Activated naive CD4-positive, alpha-beta T cell treated with anti-CD3 and anti-CD28 coated beads for 36 hours (primary cell): ENCODE measurements at places on chromosomes 5 and 9. TPM values are rescaled to one million over a fixed set of nuclear protein-coding genes. Genes with fewer than 3 reads are reported as not detected.

Gene DRD1
- not detected for total RNA-seq

Gene RGS3
- total RNA-seq = 11.9 TPM

Gene ELAVL2
- not detected for total RNA-seq

Gene SLC34A1
- not detected for total RNA-seq

Gene PLEKHG4B
- total RNA-seq = not detected

Gene PKN3
- total RNA-seq = 7.3 TPM

- no peaks in the 10 kb centered on the region for H3K27me3 ChIP-seq
- no peak overlapping the region for H3K4me3 ChIP-seq
- no peak overlapping the region for H3K27ac ChIP-seq
- H3K4me1 ChIP-seq = peaks cover 28% of the 10 kb centered on the region
Measured at GRCh38 chr5:139637438-139638089, 10.6 kb upstream of the CXXC5 start.

- no peak overlapping the region for H3K27ac ChIP-seq
- no peak overlapping the region for H3K4me3 ChIP-seq
- peaks cover 10% of the 10 kb centered on the region for H3K27me3 ChIP-seq
- no peaks in the 10 kb centered on the region for H3K4me1 ChIP-seq
- DNase-seq = no peak
- no peaks in the 10 kb centered on the region for H3K36me3 ChIP-seq
Measured at GRCh38 chr5:71892641-71893365, 173.7 kb downstream of the CARTPT start.

DNA sequence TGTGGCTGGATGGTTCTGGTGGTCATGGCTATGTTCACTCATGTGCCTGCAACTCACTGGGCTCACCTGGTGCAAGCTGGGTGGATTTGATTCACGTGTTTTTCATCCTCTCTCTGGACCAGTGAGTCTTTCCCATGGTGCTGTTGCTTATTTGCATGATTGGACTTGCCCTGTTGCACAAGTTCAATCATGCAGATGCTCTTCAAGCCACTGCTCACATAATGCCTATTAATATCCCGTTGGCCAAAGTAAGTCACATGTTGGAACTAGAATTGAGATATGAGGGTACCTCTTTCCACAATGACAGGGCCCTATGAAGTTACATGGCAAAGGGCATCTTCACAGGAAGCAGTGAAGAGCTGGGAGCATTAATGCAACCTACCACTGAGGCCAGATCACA lies 26.5 kb upstream of the MROH2B start:
- H3K4me3 ChIP-seq = no peak overlapping the region
- no peaks in the 10 kb centered on the region for H3K27me3 ChIP-seq
- no peaks in the 10 kb centered on the region for H3K36me3 ChIP-seq
- no peaks in the 10 kb centered on the region for H3K4me1 ChIP-seq
- no peak overlapping the region for H3K27ac ChIP-seq
- DNase-seq = no peak

DNA sequence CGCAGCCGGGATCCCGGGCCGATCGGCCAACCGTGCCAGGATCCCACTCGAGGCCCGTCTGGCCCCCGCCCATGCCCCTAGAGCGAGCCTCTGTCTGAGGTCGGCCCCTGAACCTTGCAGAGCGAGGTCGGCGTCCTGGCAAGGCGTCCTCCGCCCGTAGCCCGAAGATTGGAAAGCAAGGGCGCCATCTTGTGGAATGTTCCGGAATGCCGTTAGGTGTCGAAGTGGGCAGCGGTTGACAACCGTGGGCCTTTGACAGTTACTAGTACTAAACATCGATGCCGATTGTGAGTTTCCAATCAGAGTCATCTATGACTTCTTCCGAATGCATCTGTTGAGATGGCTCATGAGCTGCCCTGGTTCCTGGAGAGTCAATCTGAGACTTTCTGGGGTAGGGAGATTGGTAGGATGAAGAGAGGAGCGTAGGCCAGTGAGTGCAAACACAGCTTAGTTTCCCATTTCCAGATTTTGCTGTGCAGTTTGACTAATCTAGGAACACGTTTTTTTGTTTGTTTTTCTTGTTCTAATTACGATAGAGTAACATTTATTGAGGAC lies 923 bp upstream of the PLK2 start:
- peak overlapping the region; percentile 81 for H3K27ac ChIP-seq
- peak; percentile 95 for DNase-seq
- H3K4me3 ChIP-seq = peak overlapping the region; percentile 78
- peaks cover 13% of the 10 kb centered on the region for H3K27me3 ChIP-seq
- peaks cover 15% of the 10 kb centered on the region for H3K4me1 ChIP-seq

GRCh38 chr9:2489838-2490314 lies 131.7 kb upstream of the VLDLR start:
- H3K4me1 ChIP-seq = no peaks in the 10 kb centered on the region
- DNase-seq = no peak

DNA sequence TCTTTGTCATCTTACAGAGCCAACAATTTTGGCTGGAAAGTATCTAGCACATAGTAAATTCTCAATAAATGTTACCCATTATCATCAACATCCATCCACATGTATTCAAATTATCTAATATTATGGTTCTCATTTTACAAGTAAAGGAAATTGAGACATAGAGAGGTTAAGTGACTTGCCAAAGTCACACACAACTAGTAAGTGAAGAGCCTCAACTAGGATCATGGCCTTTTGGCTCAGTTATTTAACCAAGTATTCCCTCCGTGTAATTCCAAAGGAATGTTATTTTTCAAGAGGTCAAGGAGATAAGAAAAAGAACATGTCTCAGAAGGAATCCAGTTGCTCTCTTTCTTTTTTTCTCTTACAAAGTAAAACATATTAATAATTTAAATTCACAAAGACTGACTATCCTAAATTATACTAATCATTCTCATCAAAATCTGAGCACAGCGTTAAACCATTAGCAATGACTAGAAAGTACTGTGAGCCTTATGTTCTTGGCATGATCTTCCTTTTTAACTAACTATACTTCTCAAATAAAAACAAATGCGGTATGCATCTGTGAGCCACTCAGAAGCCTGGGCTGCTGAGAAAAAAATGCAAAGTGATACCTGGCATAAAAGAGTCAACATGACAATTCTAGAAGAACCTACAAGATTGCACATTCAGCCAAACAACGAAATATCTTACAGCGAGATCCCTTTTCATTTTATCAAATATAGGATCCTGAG lies 350.9 kb downstream of the GLIS3 start:
- H3K36me3 ChIP-seq = no peaks in the 10 kb centered on the region
- no peak for DNase-seq
- H3K4me3 ChIP-seq = no peak overlapping the region

- no peak for DNase-seq
- H3K4me3 ChIP-seq = no peak overlapping the region
- no peak overlapping the region for H3K27ac ChIP-seq
- H3K36me3 ChIP-seq = no peaks in the 10 kb centered on the region
- H3K27me3 ChIP-seq = no peaks in the 10 kb centered on the region
Measured at GRCh38 chr9:16670791-16671190, 199.7 kb downstream of the BNC2 start.

- H3K27me3 ChIP-seq = no peaks in the 10 kb centered on the region
- H3K27ac ChIP-seq = no peak overlapping the region
- H3K4me1 ChIP-seq = no peaks in the 10 kb centered on the region
Measured at GRCh38 chr9:73470766-73471165, 319.1 kb downstream of the ANXA1 start.

GRCh38 chr9:129875687-129876395 lies 40.6 kb downstream of the USP20 start:
- H3K27me3 ChIP-seq = no peaks in the 10 kb centered on the region
- no peak for DNase-seq
- H3K4me3 ChIP-seq = no peak overlapping the region
- H3K36me3 ChIP-seq = peaks cover 20% of the 10 kb centered on the region
- H3K4me1 ChIP-seq = peaks cover 13% of the 10 kb centered on the region

DNA sequence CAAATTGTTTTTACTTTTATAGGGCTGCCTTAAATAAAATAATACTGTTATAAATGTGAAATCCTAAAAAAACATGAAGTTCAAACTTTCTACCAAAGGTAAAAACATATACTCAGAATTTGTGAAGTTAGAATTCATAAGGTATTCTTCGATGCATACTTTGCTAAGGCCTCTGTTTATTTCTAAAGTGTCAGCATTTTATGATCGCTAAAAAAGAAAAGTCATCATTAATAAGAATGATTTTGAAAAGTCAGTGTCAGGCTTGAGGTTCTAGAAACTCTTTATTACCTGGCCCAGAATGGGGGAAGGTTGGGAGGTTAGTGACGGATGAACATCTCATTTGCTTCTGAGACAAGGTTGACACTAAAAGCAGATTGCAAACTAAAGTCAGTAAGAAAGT lies 26.2 kb upstream of the NADK2 start:
- H3K4me1 ChIP-seq = no peaks in the 10 kb centered on the region
- H3K4me3 ChIP-seq = no peak overlapping the region
- no peak for DNase-seq
- no peaks in the 10 kb centered on the region for H3K36me3 ChIP-seq

- no peaks in the 10 kb centered on the region for H3K27me3 ChIP-seq
- no peak for DNase-seq
- H3K4me1 ChIP-seq = no peaks in the 10 kb centered on the region
- no peak overlapping the region for H3K27ac ChIP-seq
- no peak overlapping the region for H3K4me3 ChIP-seq
Measured at GRCh38 chr5:27845248-27845647, 806.9 kb upstream of the CDH9 start.

GRCh38 chr5:119333421-119333851 lies 22.4 kb upstream of the TNFAIP8 start:
- H3K27ac ChIP-seq = peak overlapping the region; percentile 96
- peaks cover 10% of the 10 kb centered on the region for H3K36me3 ChIP-seq
- peaks cover 92% of the 10 kb centered on the region for H3K4me1 ChIP-seq

DNA sequence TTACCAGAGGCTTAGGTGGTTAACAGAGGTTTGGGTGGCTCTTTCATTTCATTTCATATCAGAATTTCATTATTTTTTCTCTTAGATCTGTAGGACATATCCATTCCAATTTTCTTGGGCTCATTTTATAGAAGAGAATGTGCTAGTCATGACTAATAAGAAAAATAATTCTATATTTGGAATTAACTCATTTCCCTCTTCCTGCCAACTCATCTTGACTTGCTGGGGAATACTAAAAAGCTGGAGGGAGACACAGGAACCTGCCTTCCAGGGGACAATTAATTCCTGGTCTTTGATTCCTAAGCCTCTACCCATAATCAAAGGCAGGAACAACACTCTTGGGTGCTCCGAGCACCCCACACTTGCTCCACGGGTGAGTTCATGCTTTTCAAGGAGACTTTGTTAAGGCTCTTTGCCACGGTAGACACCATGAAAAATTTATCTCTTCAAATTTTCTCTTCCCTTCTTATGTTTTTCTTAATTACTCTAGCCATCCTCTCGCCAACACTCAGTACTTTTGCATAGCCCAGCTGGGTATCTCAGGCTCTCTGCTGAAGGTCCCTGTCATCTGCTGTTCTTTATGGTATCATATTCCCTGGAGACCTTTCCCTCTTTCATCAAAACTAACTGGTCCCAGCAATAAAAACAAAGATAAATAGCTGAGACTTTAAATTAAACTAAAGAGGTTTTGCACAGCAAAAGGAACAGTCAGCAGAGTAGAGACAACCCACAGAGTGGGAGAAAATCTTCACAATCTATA lies 273.9 kb downstream of the NPR3 start:
- no peak overlapping the region for H3K4me3 ChIP-seq
- no peaks in the 10 kb centered on the region for H3K36me3 ChIP-seq
- H3K27ac ChIP-seq = no peak overlapping the region
- no peaks in the 10 kb centered on the region for H3K4me1 ChIP-seq
- no peak for DNase-seq

DNA sequence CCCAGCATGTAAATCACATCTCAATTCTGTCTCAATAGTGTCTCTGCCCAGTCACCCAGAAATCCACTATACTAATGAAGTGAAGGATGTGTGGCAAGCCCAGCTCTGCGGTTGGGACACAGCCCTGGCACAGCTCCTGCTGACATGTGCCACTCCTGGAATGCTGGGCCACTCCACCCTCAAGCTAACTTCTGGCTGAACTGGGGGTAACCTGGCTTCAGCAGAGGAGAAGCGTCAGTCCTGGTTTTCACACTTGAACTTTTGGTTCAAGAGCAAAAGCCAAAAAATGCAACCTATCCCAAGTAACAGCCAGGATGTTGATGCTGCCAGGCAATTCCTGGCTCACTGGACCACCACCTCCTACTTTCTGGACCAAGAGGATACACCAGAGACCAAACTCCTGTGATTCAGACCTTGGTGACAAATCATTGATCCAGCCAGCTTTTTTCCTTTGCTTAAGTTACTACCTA lies 86.4 kb downstream of the ARRDC3 start:
- H3K27me3 ChIP-seq = no peaks in the 10 kb centered on the region
- DNase-seq = no peak
- H3K4me1 ChIP-seq = peaks cover 3% of the 10 kb centered on the region
- H3K27ac ChIP-seq = no peak overlapping the region
- no peaks in the 10 kb centered on the region for H3K36me3 ChIP-seq

DNA sequence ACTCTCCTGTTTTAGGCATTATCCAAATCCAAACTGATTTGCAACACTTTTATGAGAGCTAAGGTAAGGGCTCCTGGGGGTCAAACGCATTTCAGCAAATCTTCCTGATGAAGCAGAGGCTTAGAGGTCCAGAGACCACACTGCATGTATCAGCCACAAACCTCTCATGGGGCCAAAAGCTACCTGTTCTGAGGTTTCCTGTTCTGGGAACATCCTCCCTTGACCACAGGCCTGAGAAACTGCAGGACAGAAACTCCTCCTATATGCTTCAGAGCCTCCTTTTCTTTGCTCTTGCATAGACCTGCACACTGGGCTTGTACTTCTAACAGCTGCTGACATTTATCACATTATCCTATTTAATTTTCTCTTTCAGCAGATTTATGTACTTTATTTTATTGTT lies 92.6 kb downstream of the OR2K2 start:
- no peak for DNase-seq
- H3K4me1 ChIP-seq = no peaks in the 10 kb centered on the region
- H3K4me3 ChIP-seq = no peak overlapping the region
- peaks cover 2% of the 10 kb centered on the region for H3K27me3 ChIP-seq
- no peaks in the 10 kb centered on the region for H3K36me3 ChIP-seq
